T1000 (cell line): ENCODE measurements at places on chromosomes 2 and 18.

- DNase-seq, result no peak
Observed at GRCh38 chr18:598124-598589, 1.4 kb downstream of the CLUL1 start.

- DNase-seq, result peak; percentile 77
Observed at GRCh38 chr2:240374085-240374907, 61.2 kb upstream of the GPC1 start.

DNA sequence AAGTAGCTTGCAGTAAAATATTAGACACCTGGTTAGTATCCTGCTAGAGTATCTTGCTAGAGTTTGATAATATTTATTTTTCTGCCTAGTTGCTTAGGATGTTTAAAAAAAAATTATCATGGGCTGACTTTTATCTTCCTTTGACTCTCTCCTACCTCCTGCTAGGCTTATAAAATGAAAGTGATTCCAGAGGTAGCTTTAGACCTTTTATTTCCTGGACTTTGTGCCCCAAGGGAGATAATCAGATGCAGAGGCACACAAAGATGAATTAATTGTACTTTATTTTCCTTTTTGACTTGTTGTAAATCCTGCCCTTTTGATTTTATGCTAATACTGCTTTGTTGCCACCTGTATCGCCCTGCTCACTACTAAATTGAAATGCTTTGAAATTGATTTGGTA is 130.7 kb downstream of the WDSUB1 start:
- DNase-seq, result no peak

GRCh38 chr2:229642371-229642770 is 72.0 kb downstream of the DNER start:
- DNase-seq, result no peak

DNA sequence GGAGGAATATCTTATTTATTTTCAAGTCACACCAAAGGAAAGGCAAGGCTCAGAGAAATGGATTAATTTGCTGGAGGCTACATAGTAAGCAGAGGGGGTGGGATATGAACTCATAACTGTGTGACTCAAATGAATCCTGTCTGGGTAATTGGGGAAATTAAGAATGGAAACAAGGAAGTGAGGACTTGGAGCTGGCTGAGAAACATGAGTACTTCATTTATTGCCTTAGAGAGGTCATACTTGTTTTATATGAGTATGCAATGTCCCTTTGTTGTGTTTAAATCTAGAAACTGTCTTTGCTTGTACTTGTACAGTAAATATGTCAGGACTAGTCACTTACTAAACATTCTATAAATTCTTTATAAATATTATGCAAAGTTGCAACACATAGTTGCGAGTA is 2166.7 kb upstream of the PIK3C3 start:
- no peak for DNase-seq

GRCh38 chr2:32750880-32751279 is 123.0 kb downstream of the TTC27 start:
- DNase-seq, result no peak

DNA sequence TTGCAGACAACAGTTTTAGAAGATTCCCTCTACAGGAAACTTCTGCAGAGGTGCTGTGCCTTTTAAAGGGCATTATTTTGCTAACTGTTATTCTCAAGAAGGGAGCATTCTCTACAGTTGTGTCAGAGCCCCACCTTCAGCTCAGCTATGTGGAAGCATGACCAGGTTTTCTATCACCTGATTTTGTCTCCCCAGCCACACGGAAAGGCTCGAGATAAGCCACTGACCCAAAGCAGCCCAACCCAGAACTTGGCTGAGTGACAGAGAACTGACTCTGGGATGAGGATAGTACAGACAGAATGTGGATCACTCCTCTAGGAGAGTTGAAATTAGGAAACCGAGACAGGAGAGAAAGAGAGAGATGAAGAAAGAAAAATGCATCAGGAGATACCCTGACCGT is 10.7 kb downstream of the COL4A4 start:
- DNase-seq, result no peak

GRCh38 chr18:7755753-7756475 is 188.8 kb downstream of the PTPRM start:
- no peak for DNase-seq

GRCh38 chr2:230713331-230714135 is 891 bp downstream of the CAB39 start:
- DNase-seq, result no peak

- no peak for DNase-seq
Observed at GRCh38 chr18:36419188-36419899, 121.8 kb downstream of the FHOD3 start.

DNA sequence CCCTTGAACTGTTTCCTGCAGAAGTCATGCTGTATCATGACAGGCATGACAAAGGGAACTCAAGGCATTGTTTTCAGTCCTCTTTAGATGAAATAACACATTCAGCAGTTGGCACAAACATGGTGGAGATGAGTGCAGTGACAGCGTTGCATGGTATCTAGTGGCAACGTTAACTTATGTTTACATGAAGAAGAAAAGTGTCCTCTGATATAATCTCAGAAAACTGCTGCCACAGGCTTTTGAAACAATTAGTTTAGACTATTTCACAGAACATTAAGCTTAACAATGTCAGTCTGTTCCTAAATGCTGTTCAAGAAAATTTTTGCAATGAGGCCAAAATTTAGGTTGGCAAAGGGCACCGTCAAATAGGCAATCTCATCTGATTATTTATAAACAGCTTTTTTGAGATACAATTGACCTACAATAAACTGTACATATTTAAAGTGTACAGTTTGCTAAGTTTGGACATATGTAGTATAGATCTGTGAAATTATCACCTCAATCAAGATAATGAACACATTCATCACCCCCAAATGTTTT is 64.7 kb downstream of the LYPD6B start:
- no peak for DNase-seq

- DNase-seq, result peak; percentile 40
Observed at GRCh38 chr2:20561637-20562454, 89.1 kb downstream of the HS1BP3 start.

- DNase-seq, result peak; percentile 56
Observed at GRCh38 chr2:240452462-240453256, 17.2 kb downstream of the GPC1 start.

- DNase-seq, result no peak
Observed at GRCh38 chr2:238882082-238882755, 34.3 kb downstream of the TWIST2 start.

DNA sequence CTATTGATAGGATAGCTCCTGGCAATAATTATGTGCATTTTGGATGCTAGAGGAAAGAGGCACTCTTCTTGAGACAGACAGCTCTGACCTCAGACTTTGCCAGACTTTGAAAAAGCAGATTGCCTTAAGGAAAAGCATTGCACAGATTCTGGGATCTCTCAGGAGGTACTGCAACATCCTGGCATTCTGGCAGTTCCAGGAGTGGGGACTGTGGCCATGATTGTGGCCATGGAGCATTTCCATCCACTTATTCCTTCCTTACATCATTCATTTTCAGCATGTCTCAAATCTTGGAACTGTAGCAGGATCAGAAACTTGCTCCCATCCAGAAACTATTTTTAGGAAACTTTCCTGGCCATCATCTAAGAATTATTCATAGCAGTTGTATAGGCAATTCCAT is 144.9 kb upstream of the FOSL2 start:
- no peak for DNase-seq

DNA sequence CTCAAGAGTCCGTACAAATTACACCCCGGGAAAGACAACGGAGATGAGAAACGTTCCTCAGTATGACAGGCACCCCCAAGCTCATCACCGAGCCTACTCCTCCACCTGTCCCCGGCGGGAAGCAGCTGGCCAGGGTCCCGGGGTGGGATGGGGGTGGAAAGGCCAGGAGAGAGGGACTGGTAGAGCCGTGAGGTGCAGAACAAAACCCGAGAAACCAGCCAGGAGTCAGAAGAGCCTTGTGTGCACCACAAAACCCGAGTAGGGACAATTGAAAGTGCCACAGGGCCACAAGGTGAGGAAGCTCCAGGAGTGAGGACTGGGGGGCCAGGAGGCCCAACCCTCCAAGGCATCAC is 75.5 kb upstream of the SALL3 start:
- DNase-seq, result no peak

GRCh38 chr2:85564144-85564563 is 2.9 kb upstream of the GGCX start:
- no peak for DNase-seq

DNA sequence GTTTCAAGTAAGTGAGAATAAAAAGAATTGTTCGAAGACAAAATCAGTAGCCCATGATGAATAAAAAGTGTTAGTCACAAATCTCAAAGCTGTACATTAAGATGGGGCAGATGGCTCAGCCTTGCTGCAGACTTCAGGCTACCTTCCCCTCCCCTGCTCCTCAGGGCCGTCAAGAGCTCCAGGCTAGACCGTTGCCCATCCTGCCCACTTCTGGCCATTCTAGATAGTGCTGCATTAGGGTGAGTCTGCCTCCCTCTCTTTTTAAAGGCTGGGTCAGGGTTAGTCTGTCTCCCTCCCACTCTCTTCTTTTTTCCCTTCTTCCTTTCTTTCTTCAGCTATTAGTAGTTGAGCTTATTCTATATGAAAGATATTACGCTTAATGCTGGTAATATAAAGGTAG is 86.0 kb downstream of the MAPRE2 start:
- DNase-seq, result no peak

DNA sequence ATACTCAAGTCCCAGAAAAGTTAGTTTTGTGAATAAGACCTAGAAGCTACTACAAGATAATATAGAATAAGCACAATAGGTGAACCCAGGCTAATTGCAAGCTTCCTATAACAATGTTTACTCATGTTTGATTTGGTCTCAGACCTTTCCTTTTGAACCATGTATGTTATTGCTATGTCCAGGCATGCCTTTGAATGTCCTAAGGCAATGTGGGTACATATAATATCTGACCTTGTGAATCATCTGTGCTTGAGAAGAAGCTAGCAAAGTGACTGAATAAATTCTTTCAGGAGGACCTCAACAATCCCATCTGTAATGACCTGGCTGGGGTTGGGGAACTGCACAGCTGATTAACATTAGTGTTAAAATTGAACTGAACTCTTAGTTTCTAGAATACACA is 1285.9 kb upstream of the CELF4 start:
- DNase-seq, result no peak

- no peak for DNase-seq
Observed at GRCh38 chr18:24121625-24122024, 17.2 kb upstream of the CABYR start.

DNA sequence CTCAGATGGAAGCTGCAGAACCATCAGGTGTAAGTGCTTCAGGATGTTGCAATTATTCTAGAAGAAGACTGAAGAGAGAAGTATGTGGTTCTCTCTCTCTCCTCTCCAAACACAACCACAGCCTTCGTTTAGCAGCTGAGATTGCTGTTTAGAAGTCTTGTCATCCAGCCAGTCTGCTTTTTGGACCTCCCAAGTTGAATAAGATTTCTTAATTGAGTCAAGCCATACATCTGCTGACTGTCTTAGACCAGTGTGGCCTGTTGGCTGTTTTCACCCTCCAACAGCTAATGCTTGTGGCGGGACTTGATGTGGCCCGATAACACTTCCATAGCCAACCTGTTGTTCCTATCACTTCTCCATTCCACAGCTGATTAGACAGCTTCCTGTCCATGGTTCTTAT is 91.3 kb upstream of the TMEM17 start:
- DNase-seq, result no peak

- peak; percentile 15 for DNase-seq
Observed at GRCh38 chr2:224650815-224651439, 65.2 kb downstream of the CCDC195 start.

- DNase-seq, result no peak
Observed at GRCh38 chr2:8197101-8197500, 484.8 kb upstream of the ID2 start.

DNA sequence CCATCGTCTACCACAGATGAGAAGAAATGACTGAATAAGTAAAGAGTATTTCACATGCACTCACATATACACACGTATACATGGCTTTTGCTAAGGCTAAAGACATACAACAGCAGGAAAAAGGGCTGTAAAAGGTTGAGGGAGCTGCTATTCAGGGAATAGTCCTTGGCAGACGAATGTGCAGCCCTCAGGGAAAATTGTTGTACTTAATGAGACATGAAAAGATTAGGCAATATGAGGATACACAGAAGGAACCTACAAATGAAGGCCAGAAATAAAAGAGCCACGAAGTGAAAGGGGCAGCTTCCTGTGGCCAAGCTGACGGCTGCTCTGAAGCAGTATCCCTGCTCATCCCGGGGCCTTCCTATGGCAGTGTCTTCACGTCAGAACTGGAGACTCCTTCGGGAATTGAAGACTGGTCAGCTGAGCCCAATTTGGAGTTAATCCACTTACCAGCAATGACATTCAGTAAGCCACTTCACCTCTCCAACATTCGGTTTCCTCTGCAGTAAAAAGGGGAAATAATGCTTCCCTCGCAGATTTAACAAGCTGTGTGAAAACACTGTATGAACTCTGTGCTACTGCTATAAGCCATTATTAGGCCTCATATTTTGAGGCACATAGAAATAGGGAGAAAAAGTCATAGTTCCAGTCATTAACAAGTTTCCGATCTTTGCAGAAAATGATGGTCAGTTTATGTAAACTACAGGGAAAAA is 221.8 kb downstream of the STK39 start:
- DNase-seq, result no peak

DNA sequence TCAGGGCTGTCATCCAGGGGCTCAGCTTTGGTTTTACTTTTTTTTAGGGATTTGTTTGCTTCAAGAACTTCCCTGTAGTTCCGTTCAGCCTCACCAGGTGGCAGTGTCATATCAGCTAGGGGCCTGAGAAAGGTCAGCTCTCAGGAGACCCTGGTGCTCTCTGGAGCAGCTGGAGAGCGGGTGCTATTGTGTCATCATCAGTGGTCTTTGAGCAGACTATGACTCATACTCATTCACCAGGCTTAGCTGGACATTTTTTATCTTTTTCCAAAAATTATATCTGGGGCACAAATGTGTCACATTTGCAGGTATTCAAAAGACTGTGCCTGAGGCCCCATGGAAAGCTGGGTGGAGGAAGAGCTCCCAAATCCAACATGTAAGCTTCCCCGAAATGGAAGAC is 24.4 kb downstream of the ZNF892 start:
- DNase-seq, result peak; percentile 78
